Activated CD4-positive, alpha-beta T cell treated with anti-CD3 and anti-CD28 coated beads, Interleukin-2, amount 10 ng/mL, durations not matched to agents 24 days and 14 days (primary cell): ENCODE measurements at places on chromosomes 2 and 18.
A peak's percentile ranks its signal among the peaks of the same experiment; 100 is the strongest.

DNA sequence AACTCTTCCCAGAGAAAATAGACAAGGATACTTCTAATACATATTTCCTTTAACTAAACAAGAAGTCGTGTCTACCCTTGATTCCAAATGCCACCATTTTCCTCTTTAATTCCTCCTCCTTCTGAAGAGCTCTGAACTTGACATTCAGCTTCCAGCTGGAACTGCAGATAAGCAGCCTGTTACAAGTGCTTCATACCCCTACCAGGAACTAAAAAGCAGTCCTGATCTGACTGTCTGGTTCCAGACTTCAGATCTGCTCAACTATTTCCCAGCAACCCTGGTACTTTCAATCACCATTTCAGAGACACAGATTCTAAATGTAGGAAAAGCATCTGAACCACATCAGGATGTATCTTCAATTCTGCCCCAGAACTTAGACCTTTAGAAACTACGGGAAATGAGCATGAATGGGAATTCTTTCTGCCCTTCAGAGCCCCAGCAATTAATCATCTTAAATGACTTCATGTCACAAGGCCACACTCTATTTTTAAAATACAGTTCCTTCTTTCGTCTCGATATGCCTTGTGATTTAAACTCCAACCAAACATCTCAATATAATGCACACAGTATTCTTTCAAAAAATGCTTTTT, 159.5 kb downstream of the L3MBTL4 start:
- no peak for DNase-seq

DNA sequence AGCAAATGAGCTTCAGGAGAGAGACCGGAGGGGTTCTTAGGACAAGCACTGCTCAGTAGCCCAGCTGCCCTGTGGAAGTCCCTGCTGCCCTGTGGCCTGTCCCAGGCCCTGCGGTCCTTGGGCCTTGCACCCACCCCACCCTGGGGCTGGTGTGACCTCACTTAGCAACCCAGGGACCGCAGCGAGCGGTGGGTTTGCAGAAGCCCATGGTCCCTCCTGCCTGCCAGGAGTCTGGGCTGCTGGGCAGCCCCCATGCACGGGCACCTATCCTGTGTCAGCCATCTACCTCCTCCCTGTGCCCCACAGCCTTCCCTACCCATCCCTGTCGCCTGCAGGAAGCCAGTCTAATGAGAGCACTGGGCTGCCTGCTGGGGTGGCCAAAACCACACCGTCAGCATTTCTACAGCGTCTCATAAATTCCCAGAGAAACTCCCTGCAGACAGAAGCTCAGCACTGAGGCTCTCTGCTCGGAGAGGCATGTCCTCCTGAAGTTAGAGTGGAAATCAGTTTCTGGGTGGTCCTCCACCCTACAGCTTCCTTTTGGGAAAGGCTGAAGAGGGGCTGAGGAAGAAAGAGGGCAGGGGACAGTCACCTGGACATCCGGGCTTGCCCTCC, 231.1 kb upstream of the HS6ST1 start:
- DNase-seq = no peak

DNA sequence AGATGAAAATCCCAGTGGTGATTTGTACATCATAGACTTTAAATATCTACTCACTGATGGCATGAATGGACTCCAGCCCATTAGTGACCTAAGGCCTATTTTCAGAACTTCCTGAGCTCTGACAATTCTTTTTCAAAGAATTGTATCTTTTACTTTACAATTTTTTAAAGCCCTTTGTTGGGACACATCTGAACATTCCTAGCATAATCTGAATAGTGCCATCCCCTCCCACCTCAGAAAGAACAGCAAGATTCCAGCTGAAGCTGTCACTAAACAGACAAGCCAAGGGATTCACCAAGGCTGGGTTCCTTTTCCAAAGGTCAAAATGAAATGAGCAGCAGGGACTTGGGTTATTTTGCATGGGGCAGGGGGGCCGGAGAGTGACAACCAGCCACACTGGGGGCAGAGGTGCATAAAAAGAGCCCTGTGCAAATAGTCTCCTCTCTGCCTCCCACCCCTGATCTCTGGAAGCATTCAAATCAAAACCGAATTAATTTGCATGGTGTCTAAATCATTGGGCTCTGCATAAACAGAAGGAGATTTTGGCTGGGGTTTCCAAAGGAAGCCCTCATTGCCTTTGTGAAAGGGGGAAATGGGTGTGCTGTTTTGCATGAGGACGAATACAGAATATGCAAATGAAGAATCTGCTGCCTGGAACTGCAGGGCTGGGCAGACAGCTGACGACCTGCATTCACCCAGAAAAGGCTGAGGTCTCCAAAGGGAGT, 17.2 kb downstream of the EPHA4 start:
- peak; percentile 55 for DNase-seq

DNA sequence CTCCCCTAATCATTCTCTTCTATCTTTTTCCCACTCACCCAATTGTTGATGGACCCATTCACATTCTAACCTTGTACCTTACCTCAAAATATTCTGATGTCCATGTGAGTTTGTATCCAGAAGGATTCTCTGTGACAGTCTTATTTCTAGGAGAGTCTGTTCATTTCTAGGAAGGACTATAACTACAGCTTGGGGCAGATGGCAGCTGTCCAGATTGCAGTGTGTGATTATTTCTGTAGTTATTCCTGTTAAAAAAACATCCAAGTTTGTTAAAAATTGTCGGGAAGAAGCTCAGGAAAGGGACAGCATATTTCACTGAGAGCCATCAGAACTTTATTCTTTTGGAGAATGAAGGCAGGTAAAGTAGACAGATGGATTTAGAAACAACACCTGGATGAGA, 142.6 kb downstream of the RAPGEF4 start:
- no peak for DNase-seq

- DNase-seq = peak; percentile 25
Observed at GRCh38 chr2:99944019-99944418, 198.4 kb downstream of the AFF3 start.

- DNase-seq = no peak
Observed at GRCh38 chr2:125185691-125186270, 1160.7 kb downstream of the CNTNAP5 start.

DNA sequence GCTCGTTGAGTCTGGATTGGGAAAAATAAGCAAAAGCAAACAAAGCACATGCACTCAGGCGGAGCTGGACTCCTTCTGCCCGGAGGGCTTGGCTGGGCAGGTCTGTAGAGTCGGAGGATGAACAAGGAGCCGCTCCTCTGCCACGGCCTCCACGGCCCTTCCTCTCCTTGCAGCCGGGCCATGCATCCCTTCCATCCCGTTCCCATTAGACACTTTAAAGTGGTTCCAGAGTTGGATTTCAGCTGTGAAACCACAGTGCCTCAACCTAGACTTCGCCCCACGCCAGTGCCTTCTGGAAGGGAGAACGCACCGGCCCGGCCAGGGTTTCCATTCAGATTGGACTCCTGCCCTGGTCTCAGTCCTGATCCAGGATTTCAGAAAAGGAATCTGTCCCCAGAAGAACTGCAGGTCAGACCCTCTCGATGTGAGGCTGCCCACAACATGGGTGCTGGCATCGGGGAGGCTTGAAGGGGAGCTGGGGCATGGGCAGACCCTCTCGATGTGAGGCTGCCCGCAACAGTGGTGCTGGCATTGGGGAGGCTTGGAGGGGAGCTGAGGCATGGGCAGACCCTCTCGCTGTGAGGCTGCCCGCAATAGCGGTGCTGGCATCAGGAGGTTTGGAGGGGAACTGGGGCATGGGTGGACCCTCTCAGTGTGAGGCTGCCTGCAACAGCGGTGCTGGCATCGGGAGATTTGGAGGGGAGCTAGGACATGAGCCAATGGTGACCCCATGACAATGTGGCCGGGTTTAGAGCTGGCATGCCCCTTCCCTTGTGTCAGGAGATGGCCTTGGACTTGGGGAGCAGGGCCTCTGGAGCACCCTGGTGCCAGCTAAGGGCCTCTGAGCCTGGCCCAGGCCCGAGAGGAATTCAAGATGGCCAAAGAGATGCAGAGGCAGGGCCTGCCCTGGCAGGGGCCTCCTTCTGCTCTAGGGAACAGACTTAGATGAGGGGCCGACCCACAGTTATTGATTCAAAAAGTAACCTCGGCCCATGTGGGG, 304.5 kb downstream of the NDUFA10 start:
- no peak for DNase-seq

DNA sequence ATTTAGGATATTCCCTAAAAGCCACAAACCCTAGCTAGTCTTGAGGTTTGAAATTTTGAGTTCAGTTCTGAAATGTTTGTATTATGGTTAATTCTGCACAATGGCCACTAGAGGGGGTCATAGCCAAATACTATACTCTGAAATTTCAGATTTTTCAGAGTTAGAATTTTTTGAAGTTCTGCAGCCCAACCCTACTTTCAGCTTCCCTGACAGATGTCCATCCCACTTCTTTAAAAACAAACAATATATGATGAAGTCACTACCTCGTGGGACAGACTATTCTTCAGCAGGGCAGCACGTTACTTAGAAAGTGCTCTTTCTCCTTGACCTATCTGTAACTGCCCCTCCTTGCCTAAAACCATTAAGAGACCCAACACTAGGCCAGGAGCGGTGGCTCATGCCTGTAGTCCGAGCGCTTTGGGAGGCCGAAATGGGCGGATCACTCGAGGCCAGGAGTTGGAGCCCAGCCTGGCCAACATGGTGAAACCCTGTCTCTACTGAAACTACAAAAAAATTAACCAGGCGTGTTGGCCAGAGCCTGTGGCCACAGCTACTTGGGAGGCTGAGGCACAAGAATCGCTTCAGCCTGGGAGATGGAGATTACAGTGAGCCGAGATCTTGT, 48.2 kb upstream of the PAPOLG start:
- peak; percentile 65 for DNase-seq

GRCh38 chr2:35963357-35963756, 392.2 kb upstream of the CRIM1 start:
- no peak for DNase-seq

- DNase-seq = no peak
Observed at GRCh38 chr18:23710068-23710527, 20.8 kb downstream of the LAMA3 start.
